ENCODE measurements at places on chromosomes 2 and 18.

- no peak for DNase-seq
These were observed 162.2 kb downstream of the PRPF40A start for GRCh38 chr2:152555048-152555447.

DNA sequence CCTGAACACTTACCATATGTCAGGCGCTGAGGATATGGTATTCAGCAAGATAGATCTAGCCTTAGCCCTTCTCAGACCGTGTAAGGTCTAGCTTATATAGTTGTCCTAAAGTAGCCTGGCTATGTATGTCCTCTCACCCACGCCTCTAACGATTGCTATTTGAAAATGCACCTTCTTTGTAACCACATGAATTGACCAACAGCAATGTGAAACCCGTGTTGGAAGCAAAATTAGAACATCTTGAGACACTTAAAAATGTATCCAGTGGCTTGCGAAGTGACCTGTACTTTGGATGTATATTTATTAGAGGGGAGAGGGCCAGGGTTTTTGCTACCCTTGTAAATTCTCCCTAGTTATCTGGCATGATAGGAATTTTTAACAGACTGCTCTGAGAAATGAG lies 860.0 kb upstream of the ZEB2 start:
- no peak for DNase-seq

GRCh38 chr2:48207851-48208250 lies 301.6 kb upstream of the FBXO11 start:
- no peak for DNase-seq

DNA sequence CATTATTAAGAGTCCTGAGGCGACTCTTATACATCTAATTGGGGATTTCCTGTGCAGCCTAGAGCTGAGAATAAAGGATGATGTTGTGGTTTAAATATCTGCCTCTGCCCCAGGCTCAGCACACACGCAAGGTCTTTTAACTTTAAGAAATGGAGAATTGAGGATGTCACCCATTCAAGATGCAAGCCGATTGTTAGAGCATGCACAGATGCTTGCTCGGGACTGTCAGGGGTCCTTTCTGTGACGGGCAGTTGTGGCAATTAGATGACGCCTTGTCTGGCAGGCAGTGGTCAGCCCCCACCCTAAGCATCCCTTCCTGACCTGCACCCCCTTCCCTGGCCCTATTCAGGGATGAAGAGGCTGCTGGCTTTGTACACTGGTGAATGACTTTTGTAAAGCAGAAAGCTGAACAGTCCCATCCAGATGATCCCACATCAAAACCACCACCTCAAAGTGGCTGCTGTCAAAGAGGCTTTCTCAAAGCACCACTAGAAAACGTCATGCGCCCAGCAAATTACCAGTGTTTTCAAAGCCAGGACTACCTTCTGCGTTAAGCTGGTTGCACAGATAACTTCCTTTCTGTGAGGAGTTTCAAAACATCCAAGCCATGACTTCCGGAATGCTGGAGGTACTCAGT lies 23.7 kb downstream of the FAM178B start:
- peak; percentile 54 for DNase-seq

GRCh38 chr18:62585274-62586150 lies 62.7 kb downstream of the ZCCHC2 start:
- DNase-seq: peak; percentile 25

GRCh38 chr2:83282043-83282795 lies 1176.9 kb downstream of the SUCLG1 start:
- DNase-seq: no peak

GRCh38 chr2:172655838-172656573 lies 79.6 kb upstream of the RAPGEF4 start:
- DNase-seq: no peak

DNA sequence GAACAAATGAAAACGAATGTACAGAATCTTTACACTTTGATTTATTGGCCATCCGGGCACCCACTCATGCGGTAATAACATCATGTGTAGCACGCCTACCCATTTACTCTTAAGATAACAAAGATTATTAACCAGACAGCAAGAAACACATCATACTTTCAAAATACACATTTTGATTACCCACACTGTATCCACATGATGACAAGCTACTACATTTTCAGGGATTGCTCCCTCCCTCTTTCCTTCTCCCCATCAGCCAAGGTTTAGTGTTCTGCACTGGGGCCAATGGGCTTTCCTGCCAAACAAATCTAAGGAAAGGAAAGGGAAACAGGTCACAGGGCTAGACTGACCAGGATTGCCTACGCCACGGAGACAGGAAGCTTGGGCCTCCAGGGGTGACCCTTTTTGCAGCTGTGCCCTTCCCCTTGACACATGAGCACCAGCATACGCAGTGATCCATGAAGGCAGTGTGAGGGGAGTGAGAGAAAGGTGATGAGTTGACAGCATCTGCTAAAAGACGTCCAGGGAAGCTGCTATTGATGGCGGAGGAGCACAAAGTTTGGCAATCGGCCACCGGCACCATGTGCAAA lies 76.5 kb downstream of the ZNF521 start:
- DNase-seq: no peak

- DNase-seq: no peak
These were observed 461.4 kb downstream of the GALR1 start for GRCh38 chr18:77711096-77711495.

DNA sequence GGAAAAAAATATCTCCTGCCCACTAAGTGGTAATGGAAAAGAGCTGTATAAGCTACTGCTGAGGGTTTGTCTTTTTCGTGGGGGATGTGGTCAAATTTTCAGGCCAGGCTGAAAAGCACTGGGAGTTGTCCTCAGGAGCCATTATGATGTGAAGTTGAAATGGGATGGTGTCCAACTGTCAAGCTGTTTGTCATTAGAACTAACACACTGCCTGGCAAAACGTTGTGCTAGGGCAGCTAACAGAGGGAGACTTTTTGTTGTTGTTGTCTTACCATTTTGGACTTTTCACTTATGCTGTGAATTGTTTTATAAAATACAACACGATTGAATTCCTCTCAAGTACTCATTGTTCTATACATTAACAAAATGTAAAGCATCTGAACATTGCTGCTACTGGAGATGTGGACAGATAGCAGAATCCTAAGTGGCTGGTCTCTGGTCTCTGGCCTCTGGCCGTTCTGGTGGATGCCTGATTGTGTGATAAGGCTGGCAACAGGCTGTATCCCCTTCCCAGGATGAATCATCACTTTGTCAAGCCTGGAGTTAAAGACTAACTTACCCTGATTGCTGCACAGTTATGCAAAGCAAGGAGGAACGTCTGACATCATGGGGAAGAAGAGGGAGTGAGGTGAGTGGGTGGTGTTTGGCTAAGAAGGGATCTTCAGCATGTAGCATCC lies 2.3 kb downstream of the MYO1B start:
- no peak for DNase-seq

- no peak for DNase-seq
These were observed 43.2 kb upstream of the FHL2 start for GRCh38 chr2:105442056-105442455.

DNA sequence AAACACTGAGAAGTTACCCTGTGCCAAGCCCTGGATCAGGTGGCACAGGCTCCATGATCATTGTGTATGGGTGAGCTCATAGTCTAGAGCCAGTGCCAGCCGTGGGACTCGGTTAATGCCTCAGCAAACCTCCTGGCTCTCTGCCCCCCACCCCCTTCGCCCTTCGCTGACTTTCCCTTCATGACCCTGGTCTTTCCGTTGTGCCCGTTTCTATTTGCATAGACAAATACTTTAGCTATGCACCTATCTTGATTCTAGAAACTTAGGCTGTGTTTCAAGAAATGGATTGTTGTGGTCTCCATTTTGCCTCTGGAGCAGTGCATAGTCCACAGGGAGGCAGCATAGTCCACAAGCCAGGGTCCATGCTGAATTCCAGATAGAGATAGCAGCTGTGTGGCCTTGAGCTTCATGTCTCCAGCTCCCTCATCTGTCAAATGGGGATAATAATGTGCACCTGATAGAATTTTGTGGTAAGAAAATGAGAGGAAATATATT lies 44.8 kb upstream of the KDM3A start:
- no peak for DNase-seq

- no peak for DNase-seq
These were observed 431 bp downstream of the FAM98A start for GRCh38 chr2:33598561-33599174.

DNA sequence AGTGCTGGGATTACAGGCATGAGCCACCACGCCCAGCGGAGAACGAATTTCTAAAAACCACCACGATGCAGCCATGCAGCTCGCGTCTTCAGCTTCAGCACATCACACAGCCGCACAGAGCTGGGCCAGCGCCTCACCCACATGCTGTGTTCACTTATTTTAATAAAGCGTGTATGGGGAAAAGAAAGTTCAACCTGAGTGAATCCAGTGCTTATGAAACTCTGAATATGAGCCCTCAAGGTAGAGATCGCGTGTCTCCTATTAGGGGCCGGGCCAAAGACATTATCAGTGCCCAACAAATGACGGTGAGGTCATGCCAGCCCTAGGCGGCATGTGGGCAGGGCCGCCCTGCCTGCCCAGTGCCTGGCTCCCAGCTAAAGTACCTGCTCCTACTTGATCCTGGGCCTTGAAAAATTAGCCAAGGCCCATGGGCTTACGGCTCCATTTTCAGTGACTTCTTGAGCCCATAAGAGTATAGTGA lies 44.3 kb downstream of the SPRED2 start:
- DNase-seq: no peak

GRCh38 chr18:6738622-6739021 lies 9.1 kb downstream of the ARHGAP28 start:
- no peak for DNase-seq

GRCh38 chr18:57523171-57523956 lies 63.1 kb downstream of the FECH start:
- no peak for DNase-seq

DNA sequence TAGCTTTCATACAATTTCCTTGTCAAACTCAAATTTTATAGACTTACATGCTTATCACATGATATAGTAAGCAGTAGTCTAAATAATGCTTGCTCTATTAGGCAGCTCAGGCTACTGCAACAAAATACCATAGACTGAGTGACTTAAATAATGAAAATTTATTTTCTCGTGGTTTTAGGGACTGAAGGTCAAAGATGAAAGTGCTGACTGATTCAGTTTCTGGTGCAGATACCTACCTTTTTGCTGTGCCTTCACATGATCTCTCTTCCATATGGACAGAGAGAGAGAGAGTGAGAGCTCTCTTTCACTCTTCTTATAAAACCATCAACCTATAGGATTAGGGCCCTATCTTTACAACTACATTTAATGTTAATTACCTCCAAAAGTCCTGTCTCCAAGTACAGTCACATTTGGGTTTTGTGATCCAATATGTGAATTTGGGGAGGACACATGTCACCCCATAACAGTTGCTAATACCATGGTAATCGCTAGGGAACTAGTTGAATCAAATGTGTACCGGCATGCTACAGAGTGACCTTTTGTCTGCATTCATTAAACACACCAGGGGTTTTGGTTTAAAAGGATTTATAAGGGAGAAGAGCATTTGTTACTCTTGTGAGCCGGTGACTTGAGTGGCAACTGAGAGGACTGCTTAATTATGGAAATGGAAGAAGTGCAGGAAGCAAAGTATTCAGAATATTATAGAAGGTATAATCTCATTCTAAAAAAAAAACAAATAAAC lies 723.4 kb upstream of the LRRTM4 start:
- DNase-seq: no peak

DNA sequence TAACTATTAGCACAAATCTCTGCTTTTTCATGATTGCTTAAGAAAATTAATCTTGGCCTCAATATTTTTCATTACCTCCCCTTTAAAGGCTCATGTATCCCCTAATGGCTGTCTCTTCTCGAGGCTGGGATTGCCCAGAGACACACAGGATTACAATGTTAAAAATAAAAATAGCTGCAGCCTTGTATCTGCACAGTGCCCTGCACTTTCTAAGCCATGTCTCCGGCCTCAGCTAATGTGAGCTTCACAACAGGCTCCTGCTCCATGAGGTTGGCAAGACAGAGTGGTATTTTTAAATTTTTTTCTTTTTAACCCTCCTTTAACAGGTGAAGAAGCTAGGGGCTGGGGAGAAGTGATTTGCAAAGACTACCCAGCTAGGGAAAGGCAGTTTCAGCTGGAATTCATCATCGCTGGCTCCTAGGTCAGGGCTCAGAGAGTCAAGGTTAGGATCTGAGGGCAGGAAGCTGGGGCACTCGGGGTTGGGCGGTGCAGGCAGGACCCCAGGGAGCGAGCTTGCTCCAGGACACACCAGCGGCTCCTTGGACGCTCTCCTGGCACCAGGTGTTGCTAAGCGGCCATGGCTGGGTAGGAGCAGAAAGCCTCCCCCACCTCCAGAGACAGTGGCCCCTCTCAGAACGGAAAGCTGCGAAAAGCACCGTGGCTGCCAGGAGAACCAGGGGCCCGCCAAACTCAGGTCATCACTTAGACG lies 135.6 kb downstream of the SMAD2 start:
- DNase-seq: no peak

DNA sequence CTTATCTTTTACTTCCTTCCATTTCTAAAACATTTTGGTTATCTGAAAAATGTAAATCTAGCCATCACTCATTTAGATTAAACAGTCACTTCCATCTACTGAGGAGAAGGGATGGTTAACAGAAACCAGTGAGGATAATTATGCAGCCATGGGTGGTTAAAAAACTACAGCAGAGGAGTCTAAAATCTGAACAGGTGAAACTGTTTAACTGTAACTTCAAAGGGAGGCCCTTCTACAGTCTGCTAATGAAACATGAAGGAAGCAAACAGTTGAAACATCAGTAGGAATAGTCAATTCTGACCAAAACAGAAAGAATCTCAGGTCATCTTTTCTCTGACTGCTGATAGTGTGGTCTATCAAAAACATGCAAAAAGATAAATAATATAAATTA lies 71.0 kb downstream of the DTNB start:
- no peak for DNase-seq

DNA sequence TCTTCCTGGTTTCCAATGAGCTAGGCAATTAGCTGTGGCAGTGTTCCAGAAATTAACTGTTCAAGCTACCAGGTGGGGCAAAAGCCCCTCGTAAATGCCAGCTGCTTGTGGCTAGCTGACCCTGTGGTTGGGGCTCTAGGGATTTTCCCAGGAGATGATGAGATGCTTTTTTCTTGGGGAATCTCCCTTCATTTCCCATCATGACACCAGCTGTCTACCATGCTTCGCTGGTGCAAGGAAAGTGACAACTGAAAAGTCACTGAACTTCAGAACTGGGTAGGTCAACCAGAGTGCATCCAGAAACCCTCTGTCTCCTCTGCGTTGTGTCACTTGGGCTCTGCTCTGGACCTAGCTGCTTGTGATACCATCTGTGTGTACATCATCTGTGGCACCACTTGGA lies 386.5 kb upstream of the DCC start:
- DNase-seq: no peak

- DNase-seq: peak; percentile 44
These were observed 60.7 kb downstream of the DGKD start for GRCh38 chr2:233414777-233415570.

- DNase-seq: no peak
These were observed 535.4 kb downstream of the PID1 start for GRCh38 chr2:228735697-228736096.

Measured in activated T-cell treated with anti-CD3 and anti-CD28 coated beads for 24 hours (primary cell).